ENCODE measurements at places on chromosomes 7 and 10.

DNA sequence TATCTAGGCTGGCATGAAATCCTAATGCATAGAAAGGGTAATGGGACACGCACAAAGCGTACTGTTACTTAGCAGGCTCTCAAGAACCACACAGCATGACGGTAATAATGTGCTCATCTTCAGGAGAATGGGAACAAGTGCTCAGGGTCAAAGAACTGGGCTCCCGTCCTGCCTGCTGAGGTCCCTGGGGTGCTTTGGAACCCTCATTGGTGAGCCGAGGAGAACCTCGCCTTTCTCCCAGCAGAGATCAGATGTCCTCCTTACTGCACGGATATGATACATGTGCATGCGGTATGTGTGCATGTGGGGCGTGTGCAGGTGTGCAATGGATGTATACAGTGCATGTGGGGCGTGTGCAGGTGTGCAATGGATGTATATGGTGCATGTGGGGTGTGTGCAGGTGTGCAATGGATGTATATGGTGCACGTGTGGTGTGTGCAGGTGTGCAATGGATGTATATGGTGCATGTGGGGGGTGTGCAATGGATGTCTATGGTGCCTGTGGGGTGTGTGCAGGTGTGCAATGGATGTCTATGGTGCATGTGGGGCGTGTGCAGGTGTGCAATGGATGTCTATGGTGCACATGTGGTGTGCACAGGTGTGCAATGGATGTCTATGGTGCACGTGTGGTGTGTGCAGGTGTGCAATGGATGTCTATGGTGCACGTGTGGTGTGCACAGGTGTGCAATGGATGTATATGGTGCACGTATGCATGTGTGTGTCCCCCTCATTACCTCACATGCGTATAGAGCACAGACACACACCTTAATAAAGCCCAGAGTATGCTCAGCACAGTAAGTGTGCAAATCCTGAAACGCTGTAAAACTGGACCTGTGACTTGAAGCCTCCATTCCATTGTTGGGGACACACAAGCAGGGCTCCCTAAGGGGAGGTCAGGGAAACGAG, 336.3 kb downstream of the PTPRN2 start:
- DNase-seq = no peak

DNA sequence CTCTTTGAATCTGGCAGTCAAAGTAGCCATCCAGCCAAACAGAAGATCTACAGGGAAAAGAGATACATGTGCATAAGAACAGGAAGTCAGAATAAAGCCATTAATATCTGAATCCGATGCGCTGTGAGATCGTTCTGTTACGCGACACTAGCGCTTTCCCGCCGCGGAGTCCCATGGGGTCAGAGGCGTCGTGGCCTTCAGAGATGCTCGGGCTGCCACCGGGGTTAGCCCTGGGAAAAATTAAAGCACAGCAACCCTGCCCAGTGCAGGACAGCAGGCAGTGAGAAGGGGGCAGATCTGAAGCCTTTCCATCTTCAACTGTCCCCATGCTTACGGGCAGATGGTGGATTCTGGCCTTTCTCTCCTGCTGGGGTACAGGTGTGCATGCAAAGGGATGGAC, 225.6 kb upstream of the MGMT start:
- no peak for DNase-seq

- no peak for DNase-seq
These were observed 12.4 kb upstream of the OPTN start for GRCh38 chr10:13087601-13087985.

DNA sequence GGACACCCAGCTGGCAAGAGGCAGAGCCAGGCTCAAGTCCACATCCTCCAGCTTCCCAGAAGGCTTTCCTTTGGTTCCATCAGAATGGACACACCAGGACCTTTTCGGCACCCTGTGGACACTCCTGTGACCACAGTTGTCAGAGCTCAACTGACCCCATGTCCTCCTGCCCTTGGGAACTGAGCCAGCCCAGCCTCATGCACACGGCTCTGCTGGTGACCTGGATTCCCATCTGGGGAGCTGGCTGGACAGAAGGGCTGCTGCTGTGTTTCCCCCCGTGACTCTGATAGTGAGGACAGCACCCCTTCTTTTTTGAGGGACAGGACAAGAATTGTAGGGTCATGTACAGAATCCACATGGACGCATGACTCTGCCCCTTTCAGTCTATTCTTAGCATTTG, 289.2 kb downstream of the WDR37 start:
- DNase-seq = no peak

DNA sequence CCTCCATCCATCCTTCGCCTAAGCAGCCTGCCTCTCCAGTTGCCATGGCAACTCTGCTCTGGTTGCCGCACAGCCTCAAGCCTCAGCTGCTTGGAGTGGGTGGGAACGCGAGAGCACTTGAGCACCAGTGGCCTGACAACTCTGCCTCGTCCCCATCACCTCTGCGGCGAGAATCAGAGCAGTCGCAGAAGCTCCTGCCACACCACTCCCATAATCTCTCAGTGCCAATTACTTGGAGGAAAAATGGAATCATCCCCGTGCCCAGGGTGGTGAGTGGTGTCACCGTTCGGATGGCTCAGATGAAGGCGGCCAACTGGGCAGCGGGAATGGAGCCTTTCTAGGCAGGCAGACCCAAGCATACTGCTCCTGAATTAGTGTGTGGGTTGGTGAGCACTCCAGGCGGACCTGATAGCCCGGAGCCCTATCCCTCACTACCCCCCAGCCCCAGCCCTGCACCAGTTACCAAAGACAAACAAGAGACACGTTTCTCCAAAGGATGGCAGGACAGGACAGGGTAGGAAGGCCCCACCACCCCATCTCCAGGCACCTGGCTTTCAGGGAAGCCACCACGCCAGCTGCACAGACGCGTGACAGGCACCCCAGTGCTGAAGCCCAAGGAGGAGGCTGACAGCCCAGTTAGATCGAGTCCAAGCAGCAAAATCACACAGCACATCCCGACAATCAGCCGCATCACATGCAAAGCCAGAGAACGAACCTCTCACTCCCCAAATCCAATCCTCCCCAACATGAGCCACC, 335.4 kb downstream of the PTPRN2 start:
- no peak for DNase-seq

- DNase-seq = no peak
These were observed 1.5 kb downstream of the MDFIC start for GRCh38 chr7:114923403-114923713.

DNA sequence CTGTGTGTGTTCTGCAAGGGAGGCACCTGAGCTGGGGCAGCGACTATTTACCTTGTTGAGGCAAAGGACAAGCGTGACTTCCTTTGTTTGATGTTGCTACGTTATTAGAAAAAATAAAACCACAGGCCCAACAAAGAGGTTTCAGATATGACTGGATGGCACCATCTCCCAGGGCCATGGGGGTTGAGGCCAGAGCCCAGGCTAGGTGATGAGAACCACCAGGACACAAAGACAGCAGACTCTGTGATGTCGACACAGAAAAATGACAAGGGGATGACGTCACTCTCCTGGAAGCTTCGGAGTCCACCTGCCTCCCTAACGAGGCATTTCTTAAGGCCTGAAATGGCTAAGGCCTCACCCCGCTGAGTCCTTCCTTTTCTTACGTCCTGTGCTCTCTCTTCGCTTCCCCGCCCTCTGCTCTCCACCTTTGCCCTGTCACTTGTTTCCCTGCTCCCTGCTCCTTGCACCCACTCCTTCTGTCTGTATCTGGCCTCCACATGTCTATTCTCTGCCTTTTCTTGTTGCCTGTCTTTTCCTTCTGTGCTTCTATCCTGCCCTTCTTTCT, 83.0 kb upstream of the ADRB1 start:
- DNase-seq = no peak

All from OCI-M1 (cell line).